ENCODE measurements at places on chromosomes 7 and 10.

DNA sequence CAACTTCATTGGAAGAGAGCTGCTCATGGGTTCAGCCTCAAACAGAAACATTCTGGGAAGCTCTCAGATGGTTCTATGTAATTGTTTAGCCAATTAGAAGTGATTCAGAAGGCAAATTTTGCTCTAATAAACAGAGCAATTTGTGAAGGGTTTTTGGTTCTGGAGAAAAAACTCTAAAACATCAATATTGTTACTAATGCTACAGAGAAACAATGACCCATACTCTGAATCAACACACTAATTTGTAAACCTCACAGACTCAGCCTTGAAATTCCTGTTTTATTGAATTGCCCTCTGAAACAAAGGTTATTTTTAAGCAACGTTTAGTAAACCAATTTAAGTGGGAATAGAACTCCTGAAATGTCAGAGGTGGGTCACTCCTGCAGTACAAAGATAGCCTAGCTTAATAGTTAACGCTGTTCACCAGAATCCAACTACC, 171.6 kb upstream of the SVIL start:
- no peak for DNase-seq

DNA sequence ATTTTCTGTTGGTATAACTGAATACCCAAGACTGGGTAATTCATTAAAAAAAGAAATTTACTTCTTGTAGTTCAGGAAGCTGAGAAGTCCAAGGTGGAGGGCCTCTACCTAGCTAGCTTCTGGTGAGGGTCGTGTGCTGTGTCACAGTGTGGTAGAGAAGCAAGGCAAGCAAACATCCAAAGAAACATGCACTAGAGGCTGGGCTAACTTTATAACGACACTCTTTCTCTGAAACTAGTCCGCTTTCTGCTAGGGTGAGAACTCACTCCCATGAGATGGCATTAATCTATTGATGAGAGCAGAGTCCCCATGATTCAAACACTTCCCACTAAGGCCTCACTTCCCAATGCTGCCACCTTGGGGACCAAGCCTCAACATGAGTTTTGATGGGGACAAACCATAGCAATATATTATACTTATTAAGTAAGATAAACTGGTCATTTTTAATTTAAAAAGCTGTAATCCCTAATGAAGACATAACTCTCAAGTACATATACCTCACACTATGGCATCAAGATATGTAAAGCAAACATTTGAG, 50.8 kb downstream of the PHYHIPL start:
- no peak for DNase-seq

DNA sequence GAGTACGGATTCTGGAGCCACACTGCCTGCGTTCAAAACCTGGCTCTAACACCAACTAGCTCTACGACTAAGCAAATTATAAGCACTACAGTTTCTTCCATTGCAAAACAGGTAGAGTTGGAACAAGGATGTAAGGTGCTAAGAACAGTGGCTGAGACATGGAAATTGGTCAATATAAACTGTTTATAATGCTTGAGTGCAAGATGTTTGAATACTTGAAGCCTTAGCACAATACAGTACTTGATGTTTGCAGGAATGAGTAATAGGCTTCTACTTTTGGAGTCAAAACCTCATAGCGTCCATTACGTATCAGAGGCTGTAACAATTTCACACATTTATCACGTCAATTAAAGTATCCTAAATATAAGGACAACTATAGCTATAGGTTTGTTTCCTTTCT, 6.9 kb downstream of the NT5C2 start:
- DNase-seq, result no peak

DNA sequence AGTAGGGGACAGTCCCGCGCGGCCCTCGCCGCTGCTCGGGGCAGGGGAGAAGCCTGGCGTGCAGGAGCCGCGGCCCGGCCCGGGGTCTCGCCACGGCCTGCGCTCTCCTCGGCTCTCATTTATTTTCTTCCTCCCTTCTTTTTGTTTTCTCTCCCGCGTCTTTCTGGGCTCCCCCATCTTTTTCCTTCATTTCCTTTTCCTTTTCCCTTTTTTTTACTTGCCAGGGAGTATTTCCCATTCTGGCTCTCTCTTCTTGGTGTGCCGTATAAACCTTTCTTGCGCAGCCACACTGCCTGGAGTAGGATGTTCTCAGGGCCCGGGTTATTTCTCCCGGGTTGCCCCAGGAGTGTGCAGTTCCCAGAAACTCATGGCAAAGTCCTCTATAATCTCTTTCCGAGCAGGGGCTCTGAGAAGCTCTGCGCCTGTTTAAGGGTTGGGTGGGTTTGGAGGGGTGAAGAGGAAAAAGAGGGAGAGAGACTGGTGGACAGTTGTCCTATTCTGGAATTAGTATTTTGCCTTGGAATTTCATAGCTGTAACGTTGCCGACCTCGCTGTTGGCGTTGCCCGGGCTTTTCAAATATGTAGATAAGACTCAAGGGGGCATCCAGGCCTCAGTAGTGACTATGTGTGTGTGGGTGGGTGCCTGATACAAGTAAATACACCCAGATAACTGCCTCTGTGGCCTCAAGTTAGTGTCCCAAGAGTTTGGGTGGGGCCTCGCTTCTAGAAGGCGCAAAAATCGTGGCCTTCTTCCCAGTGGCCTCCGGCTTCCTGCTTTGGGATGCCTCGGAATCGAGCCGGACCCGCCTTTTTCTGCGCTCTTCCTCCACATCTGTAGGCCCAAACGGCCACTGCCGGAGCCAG, 4.3 kb upstream of the ZNF503 start:
- no peak for DNase-seq

- DNase-seq, result no peak
These were observed 4.8 kb upstream of the ADAM12 start for GRCh38 chr10:126393076-126393475.

DNA sequence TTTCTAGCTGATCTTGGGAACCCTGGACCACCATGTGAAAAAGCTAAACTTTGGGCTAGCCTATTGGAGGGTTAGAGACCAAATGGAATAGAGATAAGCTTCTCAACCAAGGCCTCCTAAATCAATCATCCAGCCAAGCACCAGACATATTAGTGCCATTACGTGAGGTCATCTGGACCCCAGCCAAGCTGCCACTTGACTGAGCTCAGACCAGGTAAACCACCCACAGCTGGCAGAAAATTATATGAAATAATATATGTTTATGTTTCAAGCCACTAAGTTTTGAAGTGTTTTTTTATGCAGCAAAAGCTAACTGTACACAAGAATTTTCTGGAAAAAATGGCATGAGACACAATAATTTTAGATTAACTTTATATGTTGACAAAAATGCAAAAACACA, 82.6 kb upstream of the PCGF5 start:
- no peak for DNase-seq

- no peak for DNase-seq
These were observed 62.5 kb downstream of the ABCB4 start for GRCh38 chr7:87413029-87413428.

DNA sequence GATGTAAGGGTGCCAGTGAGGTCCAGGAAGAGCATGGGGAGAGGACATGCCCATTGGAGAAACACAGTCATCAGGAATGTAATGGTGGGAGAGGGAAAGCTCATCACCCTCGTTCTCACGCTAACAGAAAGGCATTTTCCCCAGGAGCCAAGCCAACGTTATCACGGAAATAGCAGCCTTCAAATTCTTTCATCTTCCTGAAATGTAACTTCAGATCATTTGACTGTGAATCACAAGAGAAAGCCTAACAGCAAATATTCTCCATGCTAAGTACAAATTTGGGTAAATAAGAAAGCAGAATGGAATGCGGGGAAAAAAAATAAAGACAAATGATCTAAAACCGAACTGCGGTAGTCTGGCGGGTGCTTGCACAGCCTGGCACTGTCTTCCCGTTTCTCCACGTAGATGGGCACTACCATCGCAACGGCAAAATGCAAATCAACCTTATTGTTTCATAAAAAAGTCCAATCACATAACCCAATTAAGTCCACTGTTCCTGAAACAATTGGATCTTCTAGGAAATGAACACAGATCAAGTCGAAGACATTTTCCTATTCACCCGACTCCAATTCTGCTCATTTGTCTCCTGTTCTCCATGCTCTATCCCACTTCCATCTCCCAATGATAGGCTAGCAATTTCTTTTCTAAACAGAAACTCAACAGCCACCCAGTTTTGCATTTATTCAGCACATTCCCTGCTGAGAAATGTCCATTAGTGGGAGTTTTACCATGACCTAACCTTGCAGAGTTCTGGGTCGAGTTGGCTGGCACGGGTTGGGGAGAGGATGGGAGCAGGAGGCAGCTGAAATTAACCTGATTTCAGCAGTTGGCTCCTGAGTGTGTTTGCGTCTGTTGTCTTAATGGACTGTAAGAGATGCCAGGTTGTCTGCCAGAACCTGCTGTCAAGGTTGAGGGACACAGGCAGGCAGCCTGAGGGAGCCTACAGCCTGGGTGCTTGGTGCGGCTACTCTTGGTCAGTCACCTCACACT, 74.6 kb upstream of the FRMD4A start:
- no peak for DNase-seq

- DNase-seq, result no peak
These were observed 1.4 kb upstream of the CLRN3 start for GRCh38 chr10:127894146-127894545.

DNA sequence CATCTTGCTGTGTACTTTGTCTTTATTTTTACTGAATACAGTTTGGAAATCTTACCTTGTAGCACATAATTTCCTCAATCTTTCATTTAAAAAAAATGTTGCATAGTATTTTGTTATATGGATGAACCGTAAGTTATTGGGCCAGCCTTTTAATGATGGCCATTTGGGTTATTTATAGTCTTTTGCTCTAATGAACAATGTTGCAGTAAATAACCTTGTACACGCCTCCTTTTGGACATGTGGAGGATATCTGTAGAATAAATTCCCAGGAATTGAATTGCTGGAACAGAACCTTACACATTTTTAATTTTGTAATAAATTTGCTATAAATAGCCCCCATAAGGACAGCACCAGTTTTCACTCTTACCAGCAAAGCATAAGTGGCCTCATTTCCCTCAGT, 12.7 kb upstream of the PRF1 start:
- no peak for DNase-seq

DNA sequence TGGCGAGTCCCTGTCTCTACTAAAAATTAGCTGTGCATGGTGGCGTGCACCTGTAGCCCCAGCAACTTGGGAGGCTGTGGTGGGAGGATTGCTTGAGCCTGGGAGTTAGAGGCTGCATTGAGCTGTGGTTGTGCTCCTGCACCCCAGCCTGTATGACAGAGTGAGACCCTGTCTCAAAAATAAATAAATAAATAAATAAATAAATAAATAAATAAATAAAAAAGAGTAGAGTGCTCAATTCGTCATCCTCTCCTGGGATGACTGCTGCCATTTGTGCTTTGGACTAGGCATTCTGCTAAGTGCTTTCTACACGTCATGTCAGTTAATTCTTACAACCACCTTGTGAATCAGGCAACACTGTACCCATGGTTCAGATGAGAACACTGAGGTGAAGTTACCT, 130.6 kb downstream of the DOCK1 start:
- DNase-seq, result no peak
